Testis (tissue), 5 donors: ENCODE measurements at places on chromosomes 13 and 19. TPM values are rescaled to one million over a fixed set of nuclear protein-coding genes. Genes with fewer than 3 reads are reported as not detected.

DNA sequence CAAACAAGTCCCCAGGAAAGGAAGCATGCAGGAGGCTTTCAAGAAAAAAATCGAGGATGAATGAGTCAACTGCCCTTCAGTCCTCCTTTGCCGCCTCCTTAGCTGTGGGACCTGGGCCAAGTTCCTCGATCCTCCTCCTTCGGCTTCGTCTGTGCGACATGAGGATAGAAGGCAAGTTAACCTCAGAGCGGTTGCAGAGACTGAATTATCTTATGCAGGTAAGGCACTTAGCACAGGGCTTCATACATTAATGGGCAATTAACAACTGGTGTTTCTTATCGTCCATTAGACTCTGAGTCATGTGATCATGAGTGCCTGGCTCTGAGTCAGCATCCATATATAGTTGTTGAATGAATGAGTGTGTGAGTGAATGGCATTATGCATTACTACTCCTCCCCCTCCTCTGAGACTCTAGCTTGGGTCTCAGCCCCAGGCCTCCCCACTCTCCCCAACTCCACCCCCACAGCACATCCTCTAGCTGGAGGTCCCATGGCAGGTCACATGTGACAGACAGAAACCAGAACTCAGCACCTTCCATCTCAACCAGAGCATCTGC is 1.6 kb upstream of the TTC9B start:
- no peak for DNase-seq

- no peak for DNase-seq
These were observed 400.2 kb downstream of the KCNRG start for GRCh38 chr13:50415428-50415827.

GRCh38 chr13:40120781-40121180 is 465.3 kb downstream of the COG6 start:
- DNase-seq: no peak

- DNase-seq: no peak
These were observed 45.3 kb downstream of the FNDC3A start for GRCh38 chr13:49020940-49021553.

- no peak for DNase-seq
These were observed 52.8 kb downstream of the SPTBN4 start for GRCh38 chr19:40519352-40520322.

DNA sequence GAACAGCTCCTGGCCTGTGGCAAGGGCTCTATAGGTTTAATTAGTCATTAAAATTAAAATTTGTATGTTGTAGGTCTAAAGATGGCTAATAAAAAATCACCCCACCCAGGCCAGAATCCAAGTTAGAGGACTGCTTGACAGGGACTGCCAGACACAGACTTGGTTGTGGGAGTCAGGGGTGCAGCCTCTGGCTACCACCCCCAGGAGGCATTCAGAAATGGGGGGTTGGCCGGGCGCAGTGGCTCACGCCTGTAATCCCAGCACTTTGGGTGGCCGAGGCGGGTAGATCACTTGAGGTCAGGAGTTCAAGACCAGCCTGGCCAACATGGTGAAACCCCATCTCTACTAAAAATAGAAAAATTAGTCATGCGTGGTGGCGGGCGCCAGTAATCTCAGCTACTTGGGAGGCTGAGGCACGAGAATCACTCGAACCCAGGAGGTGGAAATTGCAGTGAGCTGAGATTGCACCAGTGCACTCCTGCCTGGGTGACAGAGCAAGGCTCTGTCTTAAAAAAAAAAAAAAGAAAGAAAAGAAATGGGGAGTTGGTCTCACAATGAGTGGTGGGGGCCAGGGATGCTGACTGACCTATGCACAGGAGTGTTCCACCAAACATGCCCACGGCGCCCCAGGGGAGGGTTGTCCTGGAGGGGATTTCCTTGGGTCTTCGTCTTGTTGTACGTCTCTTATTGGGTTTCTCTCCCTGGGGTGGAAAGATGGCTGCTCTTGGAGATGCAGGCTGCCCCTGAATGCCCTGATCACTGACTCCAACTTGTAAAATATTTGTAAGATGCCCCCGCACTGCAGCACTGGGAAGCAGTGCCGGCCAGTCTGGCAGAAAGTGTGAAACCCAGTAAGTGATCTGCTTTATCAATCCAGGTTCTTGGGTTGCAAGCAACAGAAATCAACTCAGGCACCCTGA is 68.8 kb downstream of the SIPA1L3 start:
- DNase-seq: no peak

GRCh38 chr19:1481893-1482360 is 2.9 kb upstream of the C19orf25 start:
- DNase-seq: no peak

- no peak for DNase-seq
These were observed 7.9 kb upstream of the SHC2 start for GRCh38 chr19:468587-469256.

Gene TRIP10
- 62.7 TPM for total RNA-seq

Gene NOTCH3
- total RNA-seq: 16.8 TPM
